ENCODE measurements at places on chromosomes 2 and 18.

GRCh38 chr2:105413206-105413605 is 14.4 kb upstream of the FHL2 start:
- no peak for DNase-seq

DNA sequence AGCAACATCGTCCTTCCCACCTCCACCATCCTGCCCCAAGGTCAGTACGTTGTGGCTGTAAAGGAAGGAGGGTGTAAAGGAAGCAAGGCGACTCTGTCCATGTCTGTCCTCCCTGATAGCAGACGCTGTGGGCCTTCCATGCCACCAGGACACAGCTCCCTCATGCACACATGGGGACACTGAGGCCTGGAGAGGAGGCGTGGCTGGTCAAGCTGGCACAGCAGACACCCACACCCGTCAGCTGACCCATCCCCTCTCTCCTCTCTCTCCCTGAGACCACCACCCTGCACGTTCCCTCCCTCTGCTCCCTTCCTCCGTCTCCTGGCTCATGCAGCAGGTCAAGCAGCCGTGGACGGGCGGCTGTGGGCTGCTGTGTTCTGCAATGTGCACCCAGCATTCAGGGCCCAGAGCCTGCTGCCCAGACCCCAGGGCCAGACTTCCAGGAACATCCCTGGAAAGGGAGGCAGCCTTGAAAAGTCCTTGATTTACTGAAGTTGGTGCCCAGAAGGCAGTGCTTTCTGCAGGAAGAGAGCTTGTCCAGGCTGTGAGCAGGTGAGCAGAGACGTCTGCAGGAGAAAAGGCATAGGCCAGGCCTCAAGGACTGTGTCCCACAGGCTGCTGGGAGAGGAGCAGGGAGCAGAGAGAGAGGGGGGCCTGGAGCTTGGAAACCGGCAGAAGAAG is 133.6 kb downstream of the DDX1 start:
- DNase-seq: no peak

- DNase-seq: no peak
These were observed 861.7 kb downstream of the SLC4A3 start for GRCh38 chr2:220489121-220489520.

DNA sequence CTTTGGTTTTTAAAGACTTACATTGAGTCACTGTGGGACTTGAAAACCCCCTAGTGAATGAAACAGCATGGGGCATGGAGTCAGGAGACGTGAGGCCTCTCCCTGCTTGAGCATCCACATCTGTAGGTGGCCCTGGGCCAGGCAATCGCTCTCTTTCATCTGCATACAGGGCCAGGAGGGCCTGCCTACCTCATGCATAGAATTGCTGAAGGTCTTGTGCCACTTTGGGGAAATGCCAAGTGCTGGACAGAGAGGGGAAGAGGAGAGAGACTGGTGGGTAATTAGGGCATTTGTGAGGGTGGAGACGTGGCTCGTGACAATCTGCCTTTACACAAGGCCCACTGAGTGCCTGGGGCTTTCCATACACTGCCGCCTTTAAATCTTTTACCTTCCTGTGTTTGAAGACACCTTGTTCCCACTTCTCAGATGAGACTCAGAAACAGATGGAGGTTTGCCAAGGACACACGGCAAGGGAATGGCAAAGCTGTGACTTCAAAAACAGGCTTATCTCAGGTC is 322.2 kb upstream of the HS6ST1 start:
- no peak for DNase-seq

- no peak for DNase-seq
These were observed 651.3 kb downstream of the DCDC2C start for GRCh38 chr2:4354678-4355077.

DNA sequence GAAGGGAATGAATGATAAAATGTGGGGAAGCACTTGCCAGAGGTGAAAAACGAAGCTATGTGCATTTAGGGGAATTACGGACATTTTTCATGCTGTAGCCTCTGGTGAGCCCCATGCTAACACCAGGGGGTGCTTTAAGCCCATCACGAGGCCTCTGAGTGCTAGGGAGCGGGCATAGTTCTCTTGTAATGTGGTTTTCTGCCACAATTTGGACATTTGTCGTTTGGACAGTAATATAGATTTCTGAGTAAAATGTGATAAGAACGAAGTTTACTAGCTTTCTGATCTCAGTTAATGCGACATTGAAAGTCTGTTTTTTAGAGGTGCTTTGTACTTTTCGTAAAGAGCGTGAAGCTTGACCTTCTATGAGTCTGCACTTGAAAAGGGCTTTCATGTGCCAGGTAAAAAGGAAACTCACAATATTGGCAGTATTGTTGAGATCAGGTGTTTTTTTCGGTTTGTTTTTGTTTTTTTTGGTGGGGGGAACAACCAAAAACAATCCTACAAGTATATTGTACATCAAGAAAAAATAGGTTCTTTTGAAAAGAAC is 50.6 kb downstream of the TRAF3IP1 start:
- DNase-seq: no peak

GRCh38 chr2:232541195-232541960 is 1.9 kb downstream of the CHRNG start:
- no peak for DNase-seq

DNA sequence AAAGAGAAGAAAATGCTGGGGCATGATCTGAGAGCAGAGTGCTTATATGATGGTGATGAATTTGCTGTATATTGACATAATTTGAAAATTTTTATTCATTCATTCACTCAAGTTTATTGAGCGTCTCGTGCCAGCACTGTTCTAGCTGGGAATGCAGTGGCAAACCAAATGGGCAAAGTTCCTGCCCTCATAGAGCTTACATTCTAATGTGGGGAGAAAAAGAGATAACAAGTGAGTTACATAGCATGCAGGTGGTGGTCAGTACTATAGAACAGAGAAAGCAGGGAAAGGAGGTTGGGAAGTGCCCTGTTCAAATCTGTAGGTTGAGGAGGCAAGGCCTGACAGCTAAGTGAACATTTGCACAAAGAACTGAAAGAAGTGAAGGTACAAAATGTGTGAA is 4.3 kb downstream of the CEP192 start:
- DNase-seq: no peak

DNA sequence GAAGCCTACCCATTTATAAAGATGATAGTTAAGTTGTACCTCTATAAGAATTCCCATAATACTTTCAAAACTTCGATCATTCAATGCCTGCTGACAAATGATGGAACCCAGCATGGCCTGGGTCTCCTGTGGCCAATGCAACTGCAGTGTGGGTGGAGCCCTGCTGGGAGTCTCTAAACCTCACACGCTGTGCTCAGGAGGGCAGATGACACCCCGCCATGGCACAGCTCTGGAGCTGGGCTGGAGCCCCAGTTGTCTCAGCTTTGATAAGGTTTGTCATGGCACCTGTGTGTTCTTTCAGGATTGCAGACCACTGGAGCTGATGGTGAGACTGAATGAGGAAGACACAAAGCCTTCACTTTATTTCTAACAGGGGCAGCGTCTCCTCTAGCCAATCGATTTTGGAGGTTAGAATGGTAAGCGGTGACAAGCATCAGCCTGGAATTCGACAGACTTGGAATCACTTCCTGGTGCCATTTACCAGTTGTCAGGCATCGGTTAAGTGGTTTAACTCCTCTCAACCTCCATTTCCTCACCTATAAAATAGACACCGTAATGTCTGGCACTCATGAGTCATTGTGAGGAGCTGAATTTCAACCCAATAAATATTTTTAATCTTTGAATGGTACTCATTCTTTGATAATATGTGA is 383.6 kb upstream of the SALL3 start:
- no peak for DNase-seq

GRCh38 chr18:813172-814071 is 1.4 kb upstream of the YES1 start:
- DNase-seq: no peak

- DNase-seq: no peak
These were observed 196.1 kb downstream of the FAM210A start for GRCh38 chr18:13530033-13530878.

GRCh38 chr2:224016963-224017362 is 22.1 kb downstream of the SERPINE2 start:
- DNase-seq: no peak

GRCh38 chr2:7785700-7786099 is 868.5 kb downstream of the RNF144A start:
- no peak for DNase-seq

- DNase-seq: no peak
These were observed 422.6 kb upstream of the ID2 start for GRCh38 chr2:8259106-8259840.

DNA sequence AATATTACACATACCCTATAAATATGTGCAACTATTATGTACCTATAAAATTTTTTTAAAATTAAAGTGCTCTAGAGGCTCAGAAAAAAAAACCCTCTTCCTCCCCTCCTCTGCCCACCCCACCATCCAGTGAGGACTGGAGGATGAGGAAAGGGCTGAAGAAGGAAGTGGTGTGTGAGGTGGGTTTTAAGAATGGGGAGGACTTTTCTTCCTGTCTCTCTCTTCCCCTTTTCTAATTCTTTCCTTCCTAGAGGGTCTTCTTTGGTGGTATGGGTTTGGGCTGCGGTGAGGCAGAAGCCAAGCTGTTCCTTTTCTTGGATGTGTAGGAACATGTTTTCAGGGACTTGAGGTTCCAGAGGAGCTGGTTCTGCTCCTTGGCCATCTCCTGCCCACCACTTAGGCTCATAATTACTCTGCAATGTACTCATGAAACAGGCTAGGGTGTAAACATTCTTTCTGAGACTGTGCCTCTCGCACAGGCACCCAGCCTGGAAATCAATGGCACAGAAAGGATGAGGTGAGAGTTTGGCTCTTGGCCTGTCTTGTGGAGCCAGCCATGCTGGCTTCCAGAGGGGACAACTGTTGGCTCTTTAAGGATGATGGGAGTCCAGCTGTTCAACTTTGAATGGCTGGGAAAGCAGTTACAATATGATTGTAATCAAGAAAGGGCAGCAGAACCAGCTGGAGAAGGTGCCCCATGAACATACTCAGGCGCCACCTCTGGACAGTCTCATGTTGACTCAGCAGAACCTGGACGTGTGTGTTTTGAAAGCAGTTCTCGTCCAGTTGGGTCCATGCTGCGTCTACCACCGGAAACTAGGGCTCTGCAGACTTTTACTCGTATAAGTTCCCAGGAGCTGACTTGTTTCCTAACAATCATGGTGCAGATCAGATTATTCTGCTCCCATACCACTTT is 38.3 kb downstream of the IL1RL2 start:
- no peak for DNase-seq

DNA sequence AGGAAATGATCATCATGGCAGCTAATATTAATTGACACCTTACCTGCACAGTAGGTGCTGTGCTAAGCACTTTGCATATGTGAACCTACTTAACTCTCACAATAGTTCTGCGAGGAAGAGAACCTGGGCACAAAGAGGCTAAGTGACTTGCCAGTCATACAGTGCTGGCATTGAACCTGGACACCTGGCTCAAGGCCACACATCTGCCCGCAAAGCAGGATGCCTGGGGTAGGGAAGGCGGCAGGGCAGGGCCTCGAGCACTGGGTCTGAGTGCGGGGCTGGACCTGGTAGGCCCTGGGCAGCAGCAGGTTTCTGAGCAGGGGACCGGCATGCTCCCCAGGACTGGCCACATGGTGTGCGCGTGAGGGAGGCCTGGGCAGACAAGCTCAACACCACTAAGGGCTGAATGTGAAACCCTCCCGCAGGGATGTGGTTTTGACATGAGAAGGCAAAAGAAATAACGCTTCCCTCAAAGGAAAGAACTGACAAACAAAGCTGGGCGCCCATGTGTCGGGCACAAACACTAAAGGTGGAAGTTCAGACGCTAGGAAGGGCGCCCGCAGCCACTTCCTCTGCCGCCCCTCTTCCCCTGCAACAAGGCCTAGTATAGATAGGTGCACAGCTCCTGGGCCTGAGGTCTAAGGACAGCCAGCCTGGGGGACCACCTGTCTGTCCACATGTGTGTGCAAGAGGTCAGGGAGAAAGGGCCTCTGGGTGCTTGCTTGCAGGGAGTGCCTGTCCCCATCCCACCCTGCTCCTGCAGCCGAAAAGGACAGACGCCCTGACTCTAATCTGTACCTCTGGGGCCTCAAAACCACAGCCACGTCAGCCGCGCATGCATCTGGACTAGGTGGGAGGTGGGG is 92.5 kb downstream of the ZFP36L2 start:
- DNase-seq: peak; percentile 78

GRCh38 chr2:144198116-144198515 is 321.8 kb downstream of the ZEB2 start:
- DNase-seq: no peak

DNA sequence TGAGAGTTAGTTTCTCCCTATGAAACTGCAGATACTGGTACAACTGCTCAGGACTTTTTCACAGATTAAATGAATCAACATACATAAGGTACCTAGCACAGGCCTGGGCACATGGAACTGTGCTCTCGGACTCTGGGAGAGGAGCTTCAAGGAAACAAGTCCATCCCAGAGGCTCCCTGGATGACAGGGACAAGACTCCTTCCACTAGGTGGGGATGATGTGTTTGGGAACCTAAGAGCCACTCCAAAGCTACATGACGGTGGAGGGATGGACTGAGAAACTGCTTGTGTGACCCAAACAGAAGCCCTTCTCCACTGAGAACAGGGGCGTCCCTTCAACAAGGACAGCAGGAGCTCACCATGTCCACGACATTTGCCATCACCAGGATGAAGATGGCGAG is 37.1 kb downstream of the CENPO start:
- DNase-seq: no peak

GRCh38 chr2:184004948-184005672 is 593.2 kb upstream of the ZNF804A start:
- no peak for DNase-seq

DNA sequence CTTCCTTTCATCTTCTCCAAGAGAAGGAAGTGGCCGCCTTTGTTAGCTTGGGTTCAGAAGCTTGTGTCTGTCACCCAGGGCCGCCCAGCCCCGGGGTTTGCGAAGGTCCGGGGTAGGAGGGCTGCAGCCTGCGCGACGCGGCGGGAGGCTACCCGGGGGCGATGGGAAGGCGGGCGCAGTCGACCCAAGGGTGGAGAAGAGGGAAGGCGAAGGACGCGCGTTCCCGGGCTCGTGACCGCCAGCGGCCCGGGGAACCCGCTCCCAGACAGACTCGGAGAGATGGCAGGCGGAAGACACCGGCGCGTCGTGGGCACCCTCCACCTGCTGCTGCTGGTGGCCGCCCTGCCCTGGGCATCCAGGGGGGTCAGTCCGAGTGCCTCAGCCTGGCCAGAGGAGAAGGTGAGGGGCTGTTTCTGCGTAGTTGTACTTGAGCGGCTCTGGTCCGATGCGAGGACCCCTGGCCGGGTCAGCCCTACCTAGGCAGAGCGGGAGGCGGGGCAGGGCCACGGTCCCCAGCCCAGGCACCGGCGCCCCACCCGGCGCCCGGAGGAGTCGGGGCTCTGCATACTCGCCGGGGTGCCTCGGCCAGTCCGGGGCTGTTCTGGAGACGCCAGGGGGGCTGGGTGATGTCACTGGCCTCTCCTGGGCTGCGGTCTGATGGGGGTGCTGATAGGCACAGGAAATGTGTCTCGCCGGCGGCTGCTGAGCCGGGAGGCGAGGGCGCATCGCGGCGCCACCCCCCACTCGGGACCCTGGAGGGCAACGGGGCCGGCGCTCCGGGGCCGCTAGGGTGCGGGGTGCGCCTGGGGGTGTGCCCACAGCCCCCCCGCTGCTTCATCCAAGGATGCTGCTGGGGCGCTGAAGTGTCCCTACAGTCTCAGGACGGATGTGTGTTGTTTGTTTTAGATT is at the start of gene QPCT:
Gene QPCT, plus strand, starts transcription at position 178 of the 909 bp plus-strand sequence. Its CDS starts 102 bp downstream, at position 280.
- DNase-seq: peak; percentile 1

GRCh38 chr2:96163768-96164429 is 18.7 kb upstream of the DUSP2 start:
- DNase-seq: peak; percentile 17

Data from activated naive CD4-positive, alpha-beta T cell (primary cell).